ENCODE measurements at places on chromosomes 16 and 17.

DNA sequence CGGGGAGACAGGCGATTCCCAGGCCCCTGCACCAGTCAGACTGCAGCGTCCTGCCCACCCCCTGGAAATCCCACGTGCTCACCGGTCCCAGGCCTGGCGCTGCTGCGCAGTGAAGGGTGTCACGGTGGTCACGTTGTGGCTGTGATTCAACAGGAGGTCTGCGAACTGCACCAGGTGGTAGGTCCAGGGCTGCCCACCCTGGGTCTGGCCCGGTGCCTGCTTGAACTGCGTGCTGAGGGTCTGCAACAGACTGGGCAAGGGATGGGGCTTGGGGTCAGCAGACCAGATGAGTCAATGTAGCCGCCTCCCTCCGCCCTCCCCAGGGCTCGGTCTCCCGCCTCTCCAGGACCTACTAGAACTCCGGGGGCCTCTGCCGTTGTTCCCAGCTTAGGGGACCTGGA, 7.1 kb downstream of the MYBBP1A start:
- no peak for DNase-seq

DNA sequence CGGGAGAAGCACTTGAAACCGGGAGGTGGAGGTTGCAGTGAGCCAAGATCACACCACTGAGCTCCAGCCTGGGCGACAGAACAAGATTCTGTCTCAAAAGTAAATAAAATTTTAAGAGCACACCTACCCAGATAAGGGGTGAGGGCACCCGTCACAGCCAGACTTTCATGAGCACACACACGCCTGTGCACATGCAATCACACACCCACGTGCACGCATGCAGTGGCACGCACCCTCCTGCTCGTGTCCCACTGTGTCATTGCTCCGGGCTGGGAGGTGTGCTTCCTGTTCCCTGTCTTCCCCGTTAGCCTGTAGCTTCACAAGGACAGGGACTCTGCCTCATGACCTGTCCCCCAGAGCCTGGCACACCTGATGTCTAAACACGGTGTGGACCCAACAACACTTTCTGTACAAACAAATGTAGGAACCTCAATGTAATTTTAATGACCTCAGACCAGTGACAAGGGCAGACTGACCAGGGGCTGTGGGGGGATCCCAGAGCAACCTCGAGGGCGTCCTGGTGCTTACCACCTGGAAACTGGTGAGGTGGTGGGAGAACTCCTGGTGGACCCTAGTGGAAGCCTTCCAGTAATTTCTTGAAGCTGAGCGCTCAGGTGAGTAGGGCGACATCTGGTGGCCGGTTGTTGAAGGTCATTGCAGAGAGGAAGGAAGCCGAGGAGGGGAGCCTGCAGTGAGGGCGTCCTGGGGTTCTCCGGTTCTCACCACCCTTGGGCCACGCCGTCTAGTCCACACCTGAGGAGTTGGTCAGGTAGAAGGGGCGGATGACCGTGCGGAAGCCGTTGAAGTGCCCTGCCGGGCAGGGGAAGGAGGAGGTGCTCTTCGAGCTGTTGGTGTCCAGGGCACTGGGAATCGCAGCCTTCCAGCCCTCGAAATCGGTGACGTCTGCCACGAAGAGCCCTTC, 8.6 kb downstream of the LGALS3BP start:
- peak; percentile 63 for DNase-seq

GRCh38 chr17:61385577-61386236, 13.9 kb upstream of the TBX2 start:
- DNase-seq = no peak

GRCh38 chr16:84484579-84485254, 19.7 kb downstream of the MEAK7 start:
- no peak for DNase-seq

DNA sequence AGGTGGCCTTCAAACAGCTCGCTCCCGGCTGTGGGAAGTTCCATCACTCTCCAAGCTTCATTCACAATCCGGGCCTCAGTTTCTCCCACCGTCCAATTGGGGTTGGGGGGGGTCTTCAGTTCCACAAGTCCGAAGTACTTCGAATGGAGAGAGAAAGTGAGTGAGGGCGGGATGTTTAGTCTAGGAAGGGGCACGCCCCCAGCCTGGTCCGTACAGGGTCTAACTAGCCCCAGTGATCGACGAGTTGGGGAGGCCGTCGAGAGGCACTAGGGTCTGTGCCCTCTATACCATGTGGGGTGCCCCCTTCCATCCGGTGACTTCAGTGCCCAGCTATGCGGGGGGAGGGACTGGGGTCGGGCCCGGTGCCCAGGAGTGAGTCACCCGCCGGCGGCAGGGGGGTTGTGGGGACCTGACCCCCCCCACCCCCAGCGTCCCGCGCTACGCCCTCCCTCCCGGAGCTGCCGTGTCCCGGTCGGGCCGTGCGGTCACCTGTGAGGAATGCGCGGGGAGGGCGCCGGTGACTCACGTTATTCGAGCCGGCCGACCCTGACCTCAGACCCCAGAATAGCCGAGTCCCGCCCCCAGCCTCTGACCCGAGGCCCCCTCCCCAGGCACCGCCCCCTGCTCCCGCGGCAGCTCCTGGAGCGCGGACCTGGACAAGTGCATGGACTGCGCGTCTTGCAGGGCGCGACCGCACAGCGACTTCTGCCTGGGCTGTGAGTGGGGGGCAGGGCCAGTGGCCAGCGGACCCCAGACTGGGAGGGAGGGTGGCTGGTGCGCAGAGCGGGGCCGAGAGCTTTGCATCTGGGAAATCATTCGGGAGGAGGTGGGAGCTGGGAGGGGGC, 658 bp downstream of the TNFRSF12A start:
- peak; percentile 33 for DNase-seq

DNA sequence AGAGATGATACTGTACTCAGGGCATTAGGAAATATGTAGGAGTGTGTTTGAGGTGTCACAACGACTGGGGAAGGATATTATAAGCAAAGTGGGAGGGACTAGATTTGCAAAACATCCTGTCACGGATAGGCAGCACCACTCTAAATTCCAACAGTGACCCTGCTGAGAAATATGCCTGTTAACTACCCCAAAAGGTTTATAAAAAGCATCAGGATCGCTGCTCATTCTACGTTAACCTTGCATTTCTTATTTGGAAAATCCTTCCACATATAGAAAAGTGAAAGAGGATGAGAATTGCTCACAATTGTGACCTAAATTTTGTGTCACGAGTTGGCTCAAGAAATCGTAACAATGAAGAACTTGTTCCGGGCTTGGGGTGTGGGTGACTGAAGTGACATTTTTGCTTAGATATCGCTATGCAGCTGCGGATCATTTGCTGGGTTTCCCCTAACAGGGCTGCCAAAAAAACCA, 51.6 kb downstream of the N4BP1 start:
- DNase-seq = no peak

GRCh38 chr17:57580055-57580739, 164.9 kb downstream of the CCDC182 start:
- no peak for DNase-seq

GRCh38 chr16:10971560-10971961, 27.2 kb downstream of the CLEC16A start:
- peak; percentile 36 for DNase-seq

GRCh38 chr16:67982011-67982696, 1.9 kb upstream of the DPEP3 start:
- no peak for DNase-seq

GRCh38 chr16:30051518-30051917, 14.0 kb upstream of the ALDOA start:
- no peak for DNase-seq

DNA sequence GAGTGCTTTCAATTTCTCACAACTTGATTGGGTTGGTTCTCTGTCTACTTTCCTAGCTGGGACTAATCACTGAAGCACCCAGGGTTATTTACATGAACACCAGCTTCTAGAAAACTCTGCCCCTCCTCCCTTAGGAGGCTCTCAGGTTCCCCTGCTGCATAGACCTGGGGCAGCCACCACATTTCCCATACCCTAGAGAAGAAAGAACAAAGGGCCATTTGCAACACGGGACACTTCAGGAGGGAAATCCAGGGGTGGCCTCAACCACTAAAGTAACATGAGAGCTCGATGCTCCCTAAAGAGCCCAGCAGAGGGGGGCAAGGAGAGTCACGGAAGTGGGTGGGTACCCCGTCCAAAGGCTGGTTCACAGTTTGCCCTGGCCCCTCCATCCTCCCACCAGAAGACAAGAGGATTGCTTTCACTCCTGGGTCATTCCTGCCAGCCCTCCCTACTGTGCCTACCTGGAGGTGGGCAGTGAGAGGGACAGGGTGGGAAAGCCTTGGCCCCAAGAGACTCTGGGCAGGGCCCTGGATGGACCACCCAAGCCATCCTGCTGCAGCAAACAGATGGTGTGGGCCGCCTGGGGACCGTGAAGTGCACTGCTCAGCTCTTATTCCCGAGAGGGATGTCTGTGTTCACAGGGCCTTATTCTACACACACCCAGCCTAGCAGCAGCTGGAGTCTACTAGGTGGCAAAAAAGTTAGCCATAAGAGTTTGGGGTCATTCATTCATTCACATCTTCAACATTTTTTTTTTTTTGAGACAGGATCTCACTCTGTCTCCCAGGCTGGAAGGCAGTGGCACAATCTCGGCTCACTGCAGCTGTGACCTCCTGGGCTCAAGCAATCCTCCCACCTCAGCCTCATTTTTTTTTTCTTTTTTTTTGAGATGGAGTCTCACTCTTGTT, 392.1 kb downstream of the SOX9 start:
- DNase-seq = no peak

- no peak for DNase-seq
Observed at GRCh38 chr16:26993511-26993910, 73.2 kb upstream of the C16orf82 start.

- no peak for DNase-seq
Observed at GRCh38 chr16:86050591-86051367, 151.8 kb downstream of the IRF8 start.

- no peak for DNase-seq
Observed at GRCh38 chr16:82891918-82892317, 265.1 kb downstream of the CDH13 start.

- DNase-seq = no peak
Observed at GRCh38 chr17:57110579-57111325, 25.7 kb downstream of the AKAP1 start.

DNA sequence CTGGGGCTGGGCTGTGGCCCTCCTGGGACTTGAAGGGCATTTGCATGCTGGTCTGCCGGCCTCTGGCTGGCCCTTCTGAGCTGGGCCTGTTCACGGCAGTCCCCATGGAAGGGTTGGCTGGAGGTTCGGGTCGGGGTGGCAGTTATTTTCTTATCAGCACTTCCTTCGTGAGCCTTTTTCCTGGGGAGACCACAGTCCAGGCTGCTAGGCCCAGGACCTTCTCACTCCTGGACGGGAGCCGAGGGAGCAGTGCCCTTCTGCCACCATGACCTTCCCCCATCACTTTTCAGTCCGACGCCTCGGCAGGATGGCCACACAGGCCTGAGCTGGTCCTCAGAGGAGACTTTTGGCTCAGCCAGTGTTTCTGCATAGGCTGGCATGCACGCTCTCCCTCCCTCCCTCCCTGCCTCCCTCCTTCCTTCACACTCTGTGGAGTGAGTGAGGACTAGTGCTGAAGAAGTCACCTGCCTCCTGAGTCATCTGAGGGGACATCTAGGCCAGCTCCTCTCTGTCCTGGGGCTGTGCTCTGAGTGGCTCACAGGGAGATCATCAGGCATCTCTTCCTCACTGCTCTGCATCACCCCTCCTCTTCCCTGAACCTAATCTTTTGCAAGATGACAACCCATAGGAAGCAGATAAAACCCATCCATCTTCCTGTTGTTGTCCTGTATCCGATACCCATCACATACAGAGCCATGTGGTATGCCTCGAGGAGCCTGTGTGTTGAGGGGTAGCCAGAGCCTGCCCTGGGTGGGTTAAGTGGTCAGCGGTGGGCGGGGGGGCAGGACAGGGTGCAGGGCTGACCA, 109.7 kb downstream of the RAP1GAP2 start:
- DNase-seq = no peak

- no peak for DNase-seq
Observed at GRCh38 chr16:53022374-53022773, 30.3 kb downstream of the CHD9NB start.

DNA sequence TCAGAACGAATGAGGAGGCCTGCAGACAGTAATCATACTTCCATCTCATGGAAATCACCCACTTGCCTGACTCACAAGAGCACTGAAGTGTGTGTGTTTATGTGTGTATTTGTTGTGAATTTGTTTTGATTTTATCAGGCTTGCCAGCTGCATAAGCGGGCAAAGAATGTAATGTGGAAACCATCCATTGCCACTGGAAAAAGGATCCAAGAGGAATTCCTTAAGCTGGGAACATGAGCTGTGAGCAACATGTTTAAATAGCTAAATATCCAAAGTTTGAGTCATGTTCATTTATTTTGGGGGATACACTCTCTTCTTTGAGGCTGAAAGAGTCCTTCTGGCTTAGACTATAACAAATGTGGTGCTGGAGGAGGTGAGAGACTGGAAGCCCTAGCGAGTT, 198.4 kb upstream of the TBX2 start:
- DNase-seq = no peak
